ENCODE measurements at places on chromosomes 4 and X. TPM values are rescaled to one million over a fixed set of nuclear protein-coding genes. Genes with fewer than 3 reads are reported as not detected.

DNA sequence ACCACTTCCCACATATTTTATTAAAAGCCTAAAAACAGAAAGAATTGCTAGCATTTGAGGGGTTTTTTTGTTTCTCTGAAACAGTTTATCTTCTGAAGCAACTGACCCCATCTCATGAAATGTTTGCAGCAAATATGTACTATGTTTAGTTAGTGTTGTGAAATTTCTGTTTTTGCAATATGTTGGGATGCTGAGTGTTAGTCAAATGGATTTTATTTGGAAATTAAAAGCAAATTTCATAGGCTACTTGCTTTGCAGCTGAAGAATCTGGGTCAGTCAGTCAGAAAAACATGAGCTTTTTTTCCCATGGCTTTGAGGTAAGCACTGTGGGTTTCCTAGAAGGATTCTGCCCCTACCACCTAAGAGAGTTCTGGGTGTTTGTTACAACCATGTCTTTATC is 184.9 kb upstream of the DKK2 start:
- no peak for DNase-seq

DNA sequence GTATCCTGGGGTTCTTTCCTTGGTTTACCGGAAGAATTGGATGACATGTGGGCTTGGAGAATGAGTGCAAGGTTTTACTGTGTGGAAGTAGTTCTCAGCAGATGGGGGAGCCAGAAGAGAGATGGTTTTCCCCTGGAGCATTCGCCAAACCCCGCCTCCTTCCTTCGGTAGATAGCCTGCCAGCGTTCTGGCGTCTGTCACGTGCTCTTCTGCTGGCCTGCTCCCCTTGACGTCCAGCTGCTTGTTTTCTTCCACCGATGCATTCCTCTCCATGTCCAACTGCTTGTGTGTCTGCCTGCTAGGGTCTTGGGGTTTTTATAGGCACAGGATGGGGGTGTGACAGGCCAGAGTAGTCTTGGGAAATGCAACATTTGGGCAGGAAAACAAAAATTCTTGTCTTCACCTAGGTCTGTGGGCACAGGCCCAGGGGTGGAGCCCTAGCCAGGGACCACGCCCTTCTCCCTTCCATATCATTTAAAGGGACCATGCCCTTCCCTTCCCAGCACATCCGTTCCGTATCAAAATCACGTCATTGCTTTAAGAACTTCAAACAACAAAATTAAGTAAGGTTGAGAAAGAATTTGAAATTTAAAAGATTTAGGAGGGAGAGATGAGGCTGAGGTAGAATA is 538.7 kb upstream of the SMIM31 start:
- no peak for DNase-seq

- DNase-seq = no peak
Observed at GRCh38 chr4:121030711-121031110, 41.6 kb downstream of the NDNF start.

DNA sequence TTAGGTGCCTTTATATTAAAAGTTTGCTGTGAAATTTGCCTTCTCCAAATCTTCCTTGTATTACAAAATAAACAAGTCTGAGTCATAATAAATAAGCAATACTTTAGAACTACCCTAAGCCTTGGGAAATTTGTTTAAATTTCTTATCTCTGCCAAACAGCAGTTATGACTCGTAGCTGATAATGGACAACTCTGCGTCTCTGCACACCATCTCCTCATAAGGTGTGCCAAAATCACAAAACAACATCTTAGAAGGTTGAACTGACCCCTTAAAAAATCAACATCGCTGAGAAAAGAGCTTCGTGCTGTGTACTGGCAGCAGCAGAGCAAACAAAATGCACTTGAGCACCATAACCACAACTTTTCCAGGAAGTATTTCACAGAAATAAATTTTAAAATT is 22.0 kb downstream of the OR13H1 start:
- peak; percentile 44 for DNase-seq

DNA sequence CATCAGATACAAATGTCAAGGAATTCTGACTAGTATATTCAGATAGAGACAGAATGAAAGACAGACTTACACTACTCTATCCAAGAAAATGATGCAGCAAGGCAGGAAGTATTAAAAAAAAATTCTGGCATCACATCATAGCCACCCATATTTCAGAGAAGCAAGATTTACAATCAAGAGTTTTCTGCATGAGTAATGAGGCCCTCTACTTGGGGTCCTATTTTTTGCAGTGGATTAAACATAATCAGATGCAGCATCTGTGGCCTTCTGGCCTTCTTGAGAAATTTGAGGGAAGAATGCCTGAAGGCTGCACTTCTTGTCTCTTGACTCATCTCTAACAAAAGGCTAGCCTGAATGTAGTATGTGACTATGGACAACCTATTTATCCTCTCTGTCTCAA is 48.2 kb upstream of the SLIT2 start:
- DNase-seq = peak; percentile 95

DNA sequence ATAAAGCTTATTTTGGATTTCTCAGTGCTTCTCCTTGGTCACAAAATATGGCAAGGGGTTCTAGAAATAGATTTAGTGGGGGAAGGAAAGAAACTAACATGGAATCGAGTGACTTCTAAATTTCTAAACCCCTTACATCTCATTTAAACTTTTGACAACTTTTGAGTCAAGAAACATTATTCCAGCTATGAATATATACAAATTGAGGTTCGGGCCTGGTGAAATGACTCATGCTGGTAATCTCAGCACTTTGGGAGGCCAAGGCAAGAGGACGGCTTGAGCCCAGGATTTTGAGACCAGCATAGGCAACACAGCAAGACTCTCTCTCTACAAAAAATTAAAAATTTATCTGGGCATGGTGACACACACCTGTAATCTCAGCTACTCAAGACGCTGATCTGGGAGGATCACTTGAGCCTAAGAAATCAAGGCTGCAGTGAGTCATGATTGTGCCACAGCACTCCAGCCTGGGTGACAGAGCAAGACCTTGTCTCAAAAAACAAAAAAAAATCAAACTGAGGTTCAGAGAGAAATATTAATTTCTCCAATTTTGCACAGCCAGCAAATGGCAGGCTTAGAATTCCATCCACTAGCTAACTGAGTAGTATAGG is 99.8 kb downstream of the ANXA3 start:
- no peak for DNase-seq

- DNase-seq = no peak
Observed at GRCh38 chr4:77805840-77806239, 13.3 kb downstream of the CNOT6L start.

DNA sequence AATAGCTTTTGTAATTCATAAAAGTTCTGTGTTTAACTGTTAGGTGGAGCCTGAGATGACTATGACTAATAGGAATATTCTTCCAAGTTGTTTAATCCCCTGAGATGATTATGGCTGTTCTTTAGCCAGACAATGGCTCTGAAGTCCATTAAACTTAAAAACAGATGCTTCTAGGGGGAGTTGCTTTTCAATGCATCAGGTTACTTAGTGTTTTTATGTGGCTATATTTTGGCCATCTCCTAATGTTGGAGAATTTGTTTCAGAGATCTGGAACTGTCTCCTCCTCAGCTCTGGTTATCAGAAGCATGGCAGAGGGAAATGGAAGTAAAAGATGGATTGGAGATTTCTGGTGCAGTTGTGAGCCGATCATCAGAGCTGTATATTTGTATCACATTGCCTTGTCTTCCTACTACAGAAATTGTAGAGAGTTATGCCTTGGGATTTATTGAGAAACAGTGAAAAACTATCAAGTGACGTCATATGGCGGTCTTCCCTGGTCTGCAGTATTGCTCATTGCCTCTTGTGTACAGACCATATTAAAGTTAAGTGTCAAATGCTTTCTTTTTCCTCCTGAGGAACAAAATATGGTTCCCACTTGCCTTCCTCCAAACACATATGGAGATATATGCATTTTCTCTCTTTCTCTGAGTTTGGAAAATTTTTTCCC is 29.8 kb downstream of the SGMS2 start:
- DNase-seq = peak; percentile 50

DNA sequence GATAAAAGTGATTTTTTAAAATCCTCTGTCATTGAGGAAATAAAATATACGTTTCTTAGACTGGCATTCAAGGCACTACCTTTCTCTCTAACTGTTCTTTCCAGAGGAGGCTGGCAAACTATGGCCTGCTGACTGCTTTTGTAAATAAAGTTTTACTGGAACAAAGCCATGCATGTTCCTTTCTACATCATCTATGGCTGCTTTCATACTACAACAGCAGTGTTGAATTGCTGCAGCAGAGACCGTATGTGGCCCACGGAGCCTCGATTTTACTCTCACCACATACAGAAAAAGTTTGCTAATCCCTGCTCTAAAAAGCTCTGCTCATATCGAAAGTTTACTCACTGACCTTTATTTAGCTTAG is 20.2 kb downstream of the SETD7 start:
- no peak for DNase-seq

- peak; percentile 91 for DNase-seq
Observed at GRCh38 chr4:67885762-67886161, 2.0 kb upstream of the TMPRSS11D start.

DNA sequence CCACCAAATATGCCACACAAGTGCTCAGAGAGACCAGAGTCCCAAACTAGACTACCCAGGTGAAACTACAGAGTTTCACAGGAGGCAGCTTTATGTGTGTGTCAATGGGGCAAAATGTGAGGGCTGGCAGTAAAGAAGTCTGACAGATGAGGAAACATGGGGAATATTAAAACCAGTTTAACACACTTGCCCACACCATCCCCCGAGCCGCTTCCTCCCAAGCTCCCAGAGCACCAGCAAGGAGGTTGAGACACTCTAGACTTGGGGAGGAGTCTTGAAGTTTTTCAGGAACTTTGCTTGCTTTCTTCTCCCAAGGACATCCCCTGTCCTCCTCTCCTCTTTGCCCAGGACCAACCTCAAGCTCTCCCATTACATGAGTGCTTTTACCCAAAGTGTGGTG is 94.7 kb upstream of the SPRY1 start:
- DNase-seq = no peak

DNA sequence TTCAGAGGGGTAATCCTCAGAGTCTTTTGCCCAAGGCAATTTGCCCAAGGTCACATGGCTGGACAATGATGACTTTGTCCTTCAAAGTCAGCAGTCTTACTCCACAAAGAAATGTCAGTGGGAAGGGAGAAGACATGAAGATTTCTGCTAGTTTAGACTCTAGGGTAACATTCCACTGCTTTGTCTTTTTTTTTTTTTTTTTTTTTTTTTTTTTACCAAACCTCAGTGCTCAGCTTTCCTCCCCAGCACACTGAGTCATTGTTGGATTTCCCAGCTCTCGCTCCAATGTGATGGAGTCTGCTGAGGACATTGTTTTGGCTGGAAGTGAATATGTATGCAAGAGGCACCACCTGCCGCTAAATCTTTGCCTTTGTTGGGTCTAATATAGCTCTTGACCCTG is 7.2 kb upstream of the C1QTNF7 start:
- DNase-seq = peak; percentile 79

DNA sequence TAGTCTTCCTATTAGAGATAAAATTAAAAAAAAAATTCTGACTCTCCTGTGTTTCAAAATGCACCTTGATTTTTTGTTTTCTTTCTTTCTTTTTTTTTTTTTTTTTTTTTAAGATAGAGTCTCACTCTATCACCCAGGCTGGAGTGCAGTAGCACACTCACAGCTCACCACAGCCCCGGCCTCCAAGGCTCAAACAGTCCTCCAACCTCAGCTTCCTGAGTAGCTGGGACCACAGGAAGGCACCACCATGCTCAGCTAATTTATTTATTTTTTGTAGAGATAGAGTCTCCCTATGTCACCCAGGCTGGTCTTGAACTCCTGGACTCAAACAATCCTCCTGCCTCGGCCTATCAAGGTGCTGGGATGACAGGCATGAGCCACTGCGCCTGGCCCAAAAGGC is 41.1 kb upstream of the TMEM184C start:
- no peak for DNase-seq

- DNase-seq = no peak
Observed at GRCh38 chrX:115911967-115912366, 258.6 kb upstream of the AGTR2 start.

DNA sequence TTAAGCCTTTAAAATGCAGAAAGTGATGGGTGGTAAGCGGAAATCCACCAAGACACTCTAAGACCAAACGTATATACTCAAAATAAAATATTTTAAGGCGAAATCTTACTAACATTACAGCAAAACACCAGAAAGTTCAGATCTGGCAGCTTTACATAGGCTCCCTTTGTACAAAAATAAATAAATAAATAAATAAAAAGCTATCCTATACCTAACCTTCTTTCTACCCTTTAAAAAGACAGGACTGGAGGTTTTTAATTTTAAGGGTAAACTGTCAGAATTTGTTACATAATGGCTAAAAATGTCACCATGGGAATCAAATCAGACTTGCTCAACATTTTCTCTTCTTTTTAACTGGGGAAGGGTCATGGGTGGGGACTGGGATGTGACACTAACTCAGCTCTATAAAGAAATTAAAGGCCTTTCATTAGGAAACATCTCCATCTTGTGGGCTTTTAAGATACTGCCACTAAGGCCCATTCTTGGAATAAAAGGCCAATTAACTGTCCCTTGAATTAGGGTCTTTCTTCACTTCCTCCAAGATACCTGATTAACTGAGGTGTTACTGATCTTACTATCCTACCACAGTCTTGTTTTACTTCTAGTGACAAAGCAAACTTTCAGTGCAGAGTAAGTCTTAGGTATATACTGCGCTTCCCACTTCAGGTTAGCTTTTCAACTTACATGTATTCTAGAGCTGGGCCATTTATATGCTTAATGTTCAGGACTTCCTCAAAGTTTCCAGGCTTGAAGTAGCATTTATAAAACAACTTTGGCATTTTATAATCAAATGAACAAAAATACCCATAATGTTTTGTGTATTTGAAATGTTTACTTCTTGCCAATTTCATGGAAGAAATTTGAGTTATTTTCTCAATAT is 13.3 kb downstream of the HNRNPD start:
- DNase-seq = peak; percentile 27

DNA sequence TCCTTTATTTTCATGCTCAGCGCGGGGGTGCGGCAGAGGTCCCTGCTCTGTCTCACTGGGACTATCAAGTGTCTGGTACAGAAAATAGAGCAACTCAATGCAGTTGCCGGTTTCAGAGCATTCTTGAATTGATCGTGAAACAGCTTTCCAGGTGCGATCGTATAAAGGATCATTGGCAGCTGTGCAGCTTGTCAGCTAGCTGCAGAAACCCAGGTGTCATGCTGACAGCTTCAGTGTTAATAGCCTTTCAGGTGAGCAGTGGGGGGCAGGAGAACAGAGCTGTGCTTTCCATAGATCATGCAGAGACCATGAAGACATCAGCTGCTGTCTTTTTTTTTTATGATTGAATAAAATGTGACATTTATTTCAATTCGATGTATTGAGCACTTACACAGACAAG is 583.9 kb downstream of the NLGN4X start:
- no peak for DNase-seq

The ZAR1 gene
- total RNA-seq = not detected

The SMIM43 gene
- total RNA-seq = 1.3 TPM

The TEX13C gene
- not detected for total RNA-seq

The GIMD1 gene
- total RNA-seq = not detected

The UNC5C gene
- 2.1 TPM for total RNA-seq

The FAM9A gene
- not detected for total RNA-seq

The FAT4 gene
- 1.6 TPM for total RNA-seq

Data from M059J (cell line).